Effector CD4-positive, alpha-beta T cell (primary cell): ENCODE measurements at places on chromosomes 4 and X.

- DNase-seq: no peak
These were observed 41.7 kb downstream of the ATP11C start for GRCh38 chrX:139890991-139891700.

GRCh38 chr4:14844061-14844460 is 158.2 kb upstream of the CPEB2 start:
- DNase-seq: no peak

DNA sequence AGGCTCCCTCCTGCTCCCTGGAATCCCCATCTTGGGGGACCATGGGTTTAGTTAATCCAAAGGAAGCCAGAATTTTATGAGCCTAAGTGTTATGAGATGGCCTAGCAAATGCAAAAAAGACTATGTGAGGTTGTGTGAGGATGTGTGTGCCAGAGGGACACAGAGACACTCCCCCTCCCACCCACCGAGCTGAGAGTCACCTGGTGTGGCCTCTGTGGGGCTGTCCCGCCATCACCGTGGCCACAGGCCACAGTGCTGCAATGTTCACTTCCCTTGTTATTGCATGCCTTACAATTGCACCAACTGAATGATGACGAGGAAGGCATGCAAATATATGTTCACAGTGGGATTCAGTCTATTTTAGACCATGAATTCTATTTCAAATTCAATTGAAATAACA is 601 bp upstream of the FGFBP2 start:
- no peak for DNase-seq

DNA sequence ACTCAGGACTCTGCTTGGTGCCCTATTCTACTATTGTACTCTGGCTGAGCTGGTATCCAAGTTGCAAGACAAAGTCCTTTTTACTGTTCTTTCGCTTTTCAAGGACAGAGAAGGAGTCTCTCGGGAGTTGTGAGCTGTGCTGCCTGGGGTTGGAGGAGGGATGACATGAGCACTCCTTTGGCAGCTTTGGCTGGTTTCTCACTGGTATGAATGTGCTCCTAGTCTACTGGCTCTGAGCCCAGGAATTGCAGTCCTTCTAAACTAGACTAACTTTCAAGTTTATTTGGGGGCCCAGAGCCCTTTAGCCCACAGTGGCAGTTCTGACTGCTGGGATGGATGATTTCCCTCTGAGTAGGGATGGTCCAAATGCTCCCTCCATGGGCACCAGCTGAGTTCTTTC is 997.1 kb downstream of the RAB28 start:
- DNase-seq: no peak

DNA sequence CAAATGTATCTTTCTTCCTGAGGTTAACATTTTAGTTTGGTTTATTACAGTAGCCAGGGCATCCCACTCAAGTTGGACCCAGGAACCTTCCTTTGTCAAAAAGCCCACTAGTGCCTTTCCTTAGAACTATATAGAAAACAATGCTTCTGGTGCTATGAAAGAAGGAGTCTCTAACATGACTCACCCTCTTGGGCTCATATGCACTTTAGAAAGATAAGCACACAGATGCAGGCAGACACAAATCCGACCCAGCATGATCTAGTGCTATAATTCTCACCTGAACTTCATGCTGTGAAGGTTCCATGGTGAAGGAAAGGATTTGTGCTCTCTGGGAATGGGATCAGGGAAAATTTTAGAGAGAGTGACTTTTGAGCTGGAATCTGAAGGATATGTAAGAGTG is 289.4 kb downstream of the ANKRD50 start:
- no peak for DNase-seq

GRCh38 chr4:14752341-14753046 is 249.8 kb upstream of the CPEB2 start:
- no peak for DNase-seq

DNA sequence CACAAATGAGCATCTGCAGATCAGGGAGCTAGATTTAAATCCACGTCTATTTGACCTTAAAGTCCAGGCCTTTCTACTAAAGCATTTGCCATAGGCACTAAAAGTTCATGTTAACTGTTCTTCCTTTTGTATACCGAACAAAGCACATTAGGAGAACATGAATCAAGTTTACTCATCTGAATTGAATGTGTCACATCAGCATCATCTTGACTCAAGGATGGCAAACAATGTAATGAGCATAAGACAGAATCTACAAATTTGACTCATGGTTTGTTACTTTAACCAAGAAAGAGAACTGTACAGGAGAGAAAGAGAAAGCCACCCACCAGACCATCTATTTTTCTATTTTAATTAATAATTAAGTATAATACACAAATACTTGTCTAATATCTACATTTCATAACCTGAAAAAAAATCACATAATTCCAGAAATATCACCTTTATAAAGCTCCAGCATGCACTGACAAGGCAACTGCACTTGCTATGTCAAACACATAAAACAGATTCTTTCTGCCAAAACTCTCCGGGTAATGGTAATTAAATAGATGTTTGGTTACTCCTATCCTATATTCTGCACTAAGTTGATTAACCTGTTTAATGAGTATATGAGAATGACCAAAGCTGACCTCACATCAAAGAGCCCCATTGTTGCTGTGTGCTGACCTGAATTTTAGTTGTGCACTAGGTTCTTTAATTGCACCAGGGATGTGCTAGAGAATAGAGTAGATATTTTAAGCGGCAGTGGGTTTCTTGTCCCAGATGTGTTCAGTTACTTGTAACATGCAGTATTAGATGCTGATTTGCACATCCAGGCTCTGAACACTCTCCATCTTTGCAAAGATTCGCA is 42.5 kb upstream of the LEF1 start:
- DNase-seq: no peak

GRCh38 chr4:151997461-151997860 is 236.7 kb upstream of the GATB start:
- DNase-seq: no peak

DNA sequence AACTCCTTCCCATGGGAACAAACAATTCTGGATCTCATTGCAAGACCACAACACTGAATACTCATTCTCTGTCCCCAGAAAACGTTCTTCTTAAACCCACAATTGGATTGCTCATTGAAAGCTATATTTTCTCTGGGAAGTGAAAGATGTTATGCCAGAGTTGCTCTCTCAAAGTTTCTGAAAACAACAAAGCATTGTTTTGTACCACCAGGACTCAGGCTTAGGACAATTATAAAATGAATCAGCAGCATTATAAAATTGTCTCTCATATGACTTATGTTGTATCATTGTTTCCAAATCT is 26.5 kb downstream of the TFDP3 start:
- no peak for DNase-seq

- no peak for DNase-seq
These were observed 197.6 kb upstream of the PSAPL1 start for GRCh38 chr4:7632341-7632740.
